AG08395 (cell line): ENCODE measurements at places on chromosomes 2 and 18.

DNA sequence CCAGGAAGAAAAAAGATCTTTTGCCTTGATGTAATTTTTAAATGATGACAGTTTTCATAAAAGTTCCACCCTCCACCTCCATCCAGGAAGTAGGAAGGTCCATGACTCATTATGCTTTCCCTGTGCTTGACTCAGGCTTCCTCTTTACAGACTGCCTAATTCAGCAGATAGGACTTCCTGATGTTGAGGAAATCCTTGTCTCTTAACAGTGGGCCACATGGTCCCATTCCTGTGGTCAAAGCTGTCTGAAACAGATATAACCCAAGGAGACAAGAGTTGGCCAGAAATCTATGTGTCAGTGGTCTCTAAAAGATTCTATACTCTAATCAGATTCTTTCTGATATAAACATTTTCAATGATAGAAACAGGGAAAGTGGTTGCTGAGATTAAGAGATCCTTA lies 119.1 kb downstream of the BAZ2B start:
- DNase-seq = peak; percentile 81

DNA sequence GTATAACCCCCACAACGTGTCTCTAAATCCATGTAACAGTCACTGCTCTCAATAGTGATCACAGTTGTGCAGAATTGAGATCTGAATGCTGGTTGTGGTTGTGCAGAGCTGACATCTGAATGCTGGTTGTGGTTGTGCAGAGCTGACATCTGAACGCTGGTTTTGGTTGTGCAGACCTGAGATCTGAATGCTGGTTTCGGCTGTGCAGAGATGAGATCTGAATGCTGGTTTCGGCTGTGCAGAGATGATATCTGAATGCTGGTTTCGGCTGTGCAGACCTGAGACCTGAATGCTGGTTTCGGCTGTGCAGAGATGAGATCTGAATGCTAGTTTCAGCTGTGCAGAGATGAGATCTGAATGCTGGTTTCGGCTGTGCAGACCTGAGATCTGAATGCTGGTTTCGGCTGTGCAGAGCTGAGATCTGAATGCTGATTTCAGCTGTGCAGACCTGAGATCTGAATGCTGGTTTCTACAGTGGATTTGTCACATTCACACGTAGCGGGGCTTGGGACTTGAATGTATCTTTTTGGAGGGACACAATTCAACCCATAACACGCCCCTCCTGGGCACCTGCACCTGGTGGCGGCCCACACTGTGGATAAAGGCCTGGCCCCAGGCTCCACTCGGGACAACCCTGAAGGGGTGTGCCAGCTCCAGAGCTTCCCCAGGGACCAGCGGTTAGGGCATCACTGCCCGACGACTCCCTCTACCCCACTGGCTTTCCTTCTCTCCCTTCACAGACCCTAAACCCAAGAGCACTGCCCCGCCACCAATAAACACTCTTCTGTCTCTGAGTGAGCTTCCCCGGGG lies 51.1 kb upstream of the SLC66A3 start:
- no peak for DNase-seq

DNA sequence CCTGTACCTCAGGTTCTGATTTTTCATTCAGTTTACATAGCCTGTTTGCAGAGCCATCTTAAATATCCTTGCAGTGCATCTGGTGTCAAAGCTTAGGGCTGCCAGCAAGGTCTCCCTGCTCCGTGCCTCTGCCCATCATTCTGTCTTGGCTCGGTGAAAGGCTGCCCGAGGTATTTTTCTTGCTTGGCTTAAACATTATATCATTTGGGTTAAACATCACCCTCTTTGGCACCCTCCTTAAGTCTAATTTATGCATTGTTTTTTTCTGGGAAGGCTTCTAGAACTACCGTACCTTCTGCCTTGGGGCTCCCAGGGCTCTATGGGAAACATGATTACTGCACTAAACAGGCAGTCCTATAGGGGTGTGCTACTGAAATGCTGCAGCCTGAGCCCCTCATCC lies 158.6 kb upstream of the CELF4 start:
- no peak for DNase-seq

DNA sequence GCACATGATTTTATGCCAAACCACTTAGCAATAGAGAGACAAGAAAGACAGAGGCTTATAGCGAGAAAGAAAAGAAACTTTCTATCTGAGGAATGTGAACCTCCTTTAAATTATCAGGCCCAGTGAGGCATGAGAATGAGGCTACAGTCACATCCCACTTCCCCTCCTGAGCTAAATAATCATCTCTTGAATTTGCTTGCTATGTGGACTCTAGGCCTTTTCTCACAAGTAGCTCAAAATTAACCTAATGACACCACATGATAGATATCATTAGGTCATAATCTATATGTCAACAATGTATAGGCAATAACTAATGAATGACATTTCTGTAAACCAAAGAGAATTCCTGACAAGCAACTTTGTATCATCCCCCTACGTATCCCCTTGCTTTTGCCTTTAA lies 301.5 kb upstream of the MGAT5 start:
- DNase-seq = no peak

DNA sequence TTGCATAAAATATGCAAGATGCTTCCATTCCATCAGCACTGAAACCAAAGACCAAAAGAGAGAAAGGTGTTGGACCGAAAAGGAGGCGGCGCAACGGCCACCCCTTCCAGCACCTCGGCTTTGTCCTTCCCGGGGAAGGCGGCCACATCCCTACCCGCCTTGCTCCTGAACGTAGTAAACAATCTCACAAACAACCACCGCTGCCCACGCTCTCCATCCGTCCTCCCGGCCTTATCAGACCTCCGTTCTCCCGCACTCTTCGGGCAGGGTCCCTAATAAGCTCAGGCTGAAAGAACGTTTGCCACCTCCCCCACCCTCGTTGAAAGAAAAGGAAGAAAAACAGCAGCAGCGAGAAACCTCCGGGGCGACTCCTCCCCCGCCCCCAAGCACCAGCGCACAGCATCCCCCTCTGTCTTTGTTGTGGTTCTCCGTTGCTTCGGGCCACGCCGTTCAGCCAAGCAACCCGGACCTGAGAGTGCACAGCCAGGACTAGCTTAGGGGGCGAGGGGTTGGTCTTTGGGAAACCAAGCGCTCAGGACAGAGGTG lies 4.4 kb downstream of the EVX2 start:
- no peak for DNase-seq

DNA sequence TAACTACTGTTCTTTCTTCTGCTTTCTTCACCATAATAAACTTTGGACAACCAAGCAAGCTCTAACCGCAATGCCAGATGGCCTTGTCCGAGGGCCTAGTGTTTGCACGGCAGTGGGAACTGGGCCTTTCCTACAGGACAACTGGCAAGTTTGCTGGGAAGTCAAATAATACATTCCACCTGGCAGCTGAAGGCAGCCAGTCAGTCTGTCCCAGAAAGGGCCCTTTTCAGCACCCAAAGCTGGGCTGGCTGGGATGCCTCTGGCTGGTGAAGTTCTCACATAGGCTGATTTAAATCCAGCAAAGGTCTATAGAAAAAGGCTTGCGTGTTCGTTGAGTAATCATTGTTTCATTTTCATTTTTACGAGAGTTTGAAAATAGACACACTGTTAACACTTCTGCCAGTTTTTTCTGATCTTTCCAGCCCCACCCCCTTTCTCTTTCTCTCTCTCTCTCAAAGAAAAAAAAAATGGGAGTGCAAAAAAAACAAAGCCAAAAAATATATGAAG lies 110.0 kb upstream of the EPAS1 start:
- DNase-seq = peak; percentile 82
